Activated naive CD4-positive, alpha-beta T cell treated with anti-CD3 and anti-CD28 coated beads, Interleukin-2, amount 50 U/mL, for 16 hours (primary cell): ENCODE measurements at places on chromosomes 12 and 14.
A peak's percentile ranks its signal among the peaks of the same experiment; 100 is the strongest.

DNA sequence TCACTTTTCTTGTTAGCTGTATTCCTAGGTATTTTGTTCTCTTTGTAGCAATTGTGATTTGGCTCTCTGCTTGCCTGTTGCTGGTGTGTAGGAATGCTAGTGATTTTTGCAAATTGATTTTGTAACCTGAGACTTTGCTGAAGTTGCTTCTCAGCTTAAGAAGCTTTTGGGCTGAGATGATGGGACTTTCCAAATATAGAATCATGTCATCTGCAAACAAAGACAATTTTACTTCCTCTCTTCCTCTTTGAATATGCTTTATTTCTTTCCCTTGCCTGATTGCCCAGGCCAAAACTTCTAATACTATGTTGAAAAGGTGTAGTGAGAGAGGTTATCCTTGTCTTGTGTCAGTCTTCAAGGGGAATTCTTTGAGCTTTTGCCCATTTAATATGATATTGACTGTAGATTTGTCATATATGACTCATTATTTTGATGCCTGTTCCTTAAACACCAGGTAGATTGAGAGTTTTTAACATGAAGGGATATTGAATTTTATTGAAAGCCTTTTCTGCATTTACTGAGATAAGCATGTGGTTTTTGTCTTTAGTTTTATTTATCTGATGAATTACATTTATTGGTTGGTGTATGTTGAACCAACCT, 26.7 kb downstream of the CLECL1 start:
- DNase-seq, result no peak

DNA sequence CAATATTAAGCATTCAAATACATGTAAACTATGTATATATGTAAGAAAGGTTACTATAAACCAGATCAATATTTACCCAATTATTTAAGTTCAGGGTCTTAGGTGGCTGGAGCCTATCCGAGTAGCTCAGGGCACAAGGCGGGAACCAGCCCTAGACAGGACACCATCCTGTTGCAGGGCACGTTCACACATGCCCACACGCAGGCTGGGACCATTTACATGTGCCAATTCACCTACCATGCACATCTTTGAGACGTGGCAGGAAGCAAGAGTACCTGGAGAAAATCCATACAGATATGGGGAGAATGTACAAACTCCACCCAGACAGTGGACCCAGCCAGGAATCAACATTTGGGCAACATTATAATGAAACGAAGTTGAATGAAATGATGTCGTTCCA, 263.0 kb upstream of the E2F7 start:
- DNase-seq, result no peak

DNA sequence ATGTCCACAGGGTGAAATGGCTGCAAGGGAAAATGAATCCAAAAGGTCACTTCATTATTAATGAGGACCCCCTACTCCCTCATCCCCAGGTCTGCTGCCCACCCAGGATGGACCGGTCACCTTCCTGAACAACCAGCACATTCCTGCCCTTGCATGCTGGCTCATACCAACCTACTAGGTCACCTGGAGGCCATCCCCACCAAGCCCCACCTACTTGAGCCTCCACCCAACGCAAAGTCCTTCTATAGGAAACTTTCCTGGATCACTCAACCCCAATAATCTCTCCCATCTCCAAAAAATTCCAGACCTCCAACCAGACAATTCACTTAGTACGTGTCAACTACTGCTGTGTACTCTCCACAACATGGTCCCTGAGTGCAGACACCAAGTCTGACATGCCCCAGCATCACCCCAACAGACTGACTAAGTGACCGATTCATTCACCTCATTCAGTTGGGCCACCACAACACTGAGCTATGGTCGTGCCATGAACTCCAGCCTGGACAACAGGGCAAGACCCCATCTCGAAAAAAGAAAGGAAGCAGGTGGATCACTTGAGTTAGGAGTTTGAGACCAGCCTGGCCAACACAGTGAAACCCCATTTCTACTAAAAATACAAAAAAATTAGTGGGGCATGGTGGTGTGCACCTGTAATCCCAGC, 18.1 kb downstream of the CLMN start:
- DNase-seq, result no peak

GRCh38 chr12:32270818-32271710, 128.3 kb upstream of the FGD4 start:
- no peak for DNase-seq

DNA sequence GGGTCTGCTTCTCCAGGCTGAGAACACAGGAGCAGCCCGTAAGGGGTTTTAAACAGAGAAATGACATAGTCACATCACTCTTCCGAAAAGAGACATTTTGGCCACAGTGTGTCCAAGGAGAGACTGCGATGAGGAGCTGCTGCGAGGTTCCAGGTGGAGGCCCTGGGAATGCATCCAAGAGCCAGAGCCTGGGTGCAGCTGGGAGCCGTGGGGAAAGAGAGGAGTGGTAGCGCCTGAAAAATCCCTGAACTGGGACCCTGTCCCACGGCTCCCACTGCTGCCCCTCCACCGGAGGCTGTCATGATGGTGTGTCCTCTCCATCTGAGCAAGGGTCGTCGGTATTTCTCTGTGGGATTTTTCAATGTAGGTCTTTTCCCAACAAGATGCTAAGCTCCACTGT, 146.9 kb downstream of the BCL11B start:
- no peak for DNase-seq

DNA sequence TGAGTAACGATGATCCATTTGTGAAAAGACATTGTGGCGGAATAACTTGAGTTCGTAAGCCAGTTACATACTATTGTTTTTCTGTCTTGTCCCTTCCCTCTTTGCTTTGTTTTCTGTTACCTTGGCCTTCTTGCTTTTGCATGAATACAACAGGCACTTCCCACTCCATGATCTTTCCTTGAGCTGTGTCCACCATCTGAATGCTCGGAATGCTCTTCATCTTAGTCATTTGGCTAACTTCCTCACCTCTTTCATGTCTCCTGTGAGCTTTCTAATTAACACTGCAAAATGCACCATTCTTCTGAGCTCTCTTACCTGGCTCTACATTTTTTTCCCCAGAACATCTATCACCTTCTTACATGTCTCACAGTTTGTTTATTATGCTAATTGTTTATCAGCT, 10.0 kb downstream of the KNTC1 start:
- DNase-seq, result no peak

- DNase-seq, result peak; percentile 26
These were observed 4.2 kb upstream of the AMN1 start for GRCh38 chr12:31732926-31733548.

- no peak for DNase-seq
These were observed 47.3 kb upstream of the GTF2A1 start for GRCh38 chr14:81268016-81268416.

DNA sequence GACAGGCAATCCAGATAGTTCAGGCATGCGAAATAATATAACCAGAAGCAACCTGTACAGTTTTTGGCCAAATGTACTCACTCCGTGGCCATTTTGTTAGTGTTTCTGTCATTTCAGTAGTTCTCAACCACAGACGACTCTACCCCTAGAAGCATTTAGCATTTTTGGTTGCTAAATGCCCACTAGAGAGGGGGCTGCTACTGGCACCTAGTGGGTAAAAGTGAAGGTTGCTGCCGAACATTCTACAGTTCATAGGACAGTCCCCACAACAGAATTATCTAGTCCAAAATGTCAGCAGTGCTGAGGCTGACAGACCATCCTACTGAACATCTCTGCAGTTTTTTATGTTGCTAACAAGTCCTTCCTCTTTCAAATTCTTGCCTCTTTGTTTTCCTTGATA, 107.4 kb downstream of the TSHR start:
- no peak for DNase-seq

DNA sequence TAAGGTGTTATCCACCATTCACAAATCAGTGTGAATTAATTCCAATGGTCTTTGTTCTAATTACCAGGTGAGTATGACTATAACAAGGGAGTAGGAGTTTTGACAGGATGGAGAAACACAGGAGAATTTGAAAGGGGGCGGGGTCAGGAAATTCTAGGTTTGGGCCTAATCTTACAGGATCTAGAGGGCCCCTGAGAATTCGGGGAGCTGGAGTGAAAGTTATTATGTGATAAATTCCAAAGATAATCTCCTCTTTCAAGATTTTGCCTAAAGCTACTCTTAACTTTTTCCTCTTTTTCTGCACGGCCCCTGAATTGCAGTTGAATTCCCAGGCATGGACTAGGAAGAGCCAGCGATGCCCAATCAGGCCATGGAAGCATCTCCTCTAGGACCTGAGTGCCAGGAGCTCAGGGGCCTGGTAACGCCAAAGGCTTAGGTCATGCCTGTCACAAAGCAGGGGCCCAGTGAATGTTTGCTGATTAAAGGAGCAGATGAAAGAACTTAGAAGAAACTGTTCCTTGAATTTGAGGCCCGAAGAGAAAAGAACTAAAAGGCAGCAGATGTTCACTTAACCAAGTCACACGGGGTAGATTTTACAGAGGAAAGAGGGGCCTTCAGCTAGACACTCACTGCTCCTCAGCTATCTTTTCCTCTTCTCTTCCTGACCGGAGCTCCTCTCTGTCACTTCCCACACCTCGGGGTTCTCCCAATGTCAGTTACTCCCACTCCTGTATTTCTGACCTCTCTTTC, 195.5 kb downstream of the PPM1H start:
- no peak for DNase-seq

GRCh38 chr14:62443796-62444195, 601.5 kb downstream of the KCNH5 start:
- no peak for DNase-seq

GRCh38 chr14:85617791-85618190, 87.8 kb downstream of the FLRT2 start:
- no peak for DNase-seq

GRCh38 chr12:106583242-106584103, 669 bp downstream of the RFX4 start:
- DNase-seq, result no peak

- DNase-seq, result no peak
These were observed 115.0 kb upstream of the SRRM4 start for GRCh38 chr12:118866346-118866745.

DNA sequence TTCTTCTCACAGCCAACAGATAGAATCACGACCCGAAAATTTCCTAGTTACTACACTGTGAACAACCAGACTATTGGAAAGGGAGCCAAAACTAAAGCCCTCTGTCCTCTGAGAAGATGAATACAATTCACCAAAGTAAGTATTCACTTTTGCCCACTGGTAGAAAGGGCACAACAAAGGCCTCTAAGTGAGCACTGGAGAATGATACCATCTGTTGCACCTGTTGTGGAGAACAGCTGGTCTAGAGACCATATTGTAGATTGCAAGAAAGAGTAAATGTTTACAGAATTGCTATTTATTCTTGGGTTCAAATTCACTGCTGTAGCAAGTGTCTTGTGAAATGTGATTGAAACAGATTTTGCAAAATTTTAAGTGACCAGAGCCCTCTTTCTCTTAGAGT, 46.9 kb upstream of the ANO6 start:
- DNase-seq, result no peak

GRCh38 chr14:49892301-49892635, 614 bp upstream of the ARF6 start:
- DNase-seq, result peak; percentile 54

DNA sequence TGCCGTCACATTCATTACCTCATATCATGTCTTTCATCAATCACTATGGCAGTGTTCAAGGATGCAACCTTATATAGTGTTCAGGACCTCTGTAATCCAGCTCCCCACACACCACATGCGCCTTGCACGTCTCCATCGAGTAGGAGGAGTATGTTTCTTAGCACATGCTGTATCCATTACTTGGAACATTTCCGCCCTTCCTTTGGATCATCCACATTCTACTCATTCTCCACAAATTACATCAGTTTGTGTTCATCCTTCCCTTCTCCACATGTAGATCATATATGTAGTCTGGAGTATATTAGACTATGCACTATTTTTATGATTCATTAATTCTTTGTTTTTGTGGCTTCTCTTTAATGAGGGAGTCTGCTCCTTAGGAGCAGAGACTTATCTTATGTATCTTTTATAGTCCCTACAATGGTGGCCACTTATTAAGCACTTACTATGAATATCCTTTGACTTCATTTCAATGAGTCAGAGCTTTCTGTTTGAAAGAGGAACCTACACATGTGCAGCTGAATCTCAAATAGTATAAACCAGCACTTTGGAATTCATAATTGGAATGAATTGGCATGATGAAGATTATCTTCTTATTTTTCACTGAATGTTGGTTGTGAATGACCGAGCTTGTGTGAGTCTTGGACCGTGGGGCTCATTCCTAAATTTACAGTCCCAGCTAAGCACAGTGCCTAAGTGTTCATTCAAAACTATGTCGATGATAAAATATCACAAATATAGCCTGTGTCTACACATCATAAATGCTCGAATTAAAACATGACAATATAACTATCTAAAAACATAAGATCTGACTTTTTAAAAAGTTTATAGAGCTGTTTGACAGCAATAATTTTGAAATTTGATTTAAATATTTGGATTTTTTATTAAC, 30.2 kb upstream of the NPAS3 start:
- DNase-seq, result no peak

DNA sequence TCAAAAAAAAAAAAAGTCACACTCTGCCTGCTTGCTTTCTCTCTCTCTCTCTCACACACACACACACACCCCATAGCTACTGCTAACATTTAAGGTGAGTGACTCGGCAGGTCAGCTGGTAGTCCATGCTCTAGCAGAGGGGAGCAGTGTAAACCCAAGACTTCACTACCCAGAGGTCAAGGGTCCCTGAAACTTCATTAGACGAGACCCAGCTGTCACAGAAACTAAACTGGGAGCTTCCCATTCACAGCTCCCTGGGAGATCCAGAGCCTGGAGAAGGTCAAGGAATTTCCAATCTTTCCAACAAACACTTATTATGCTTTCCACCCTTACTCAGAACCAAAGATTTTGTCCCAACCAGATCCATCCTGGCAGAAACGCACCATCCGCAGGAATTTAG, 33.2 kb downstream of the CKAP4 start:
- no peak for DNase-seq

DNA sequence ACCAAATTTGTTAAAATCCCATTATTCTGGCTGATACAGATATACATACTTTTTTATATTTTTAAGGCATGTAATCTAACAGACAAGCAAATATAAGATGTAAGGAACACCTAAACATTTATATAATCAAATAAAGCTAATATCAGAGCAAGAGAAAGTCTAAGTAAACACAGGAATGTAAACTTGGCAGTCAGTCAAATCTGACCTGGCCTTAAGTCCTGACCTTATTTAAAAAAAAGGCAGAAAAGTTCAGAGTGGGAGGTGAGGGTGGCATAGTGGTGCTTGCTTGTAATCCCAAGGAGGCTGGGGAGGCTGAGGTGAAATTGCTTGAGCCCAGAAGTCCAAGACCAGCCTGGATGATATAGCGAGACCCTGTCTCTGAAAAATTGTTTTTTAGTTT, 152.6 kb downstream of the DERA start:
- no peak for DNase-seq

- no peak for DNase-seq
These were observed 14.8 kb downstream of the LDHB start for GRCh38 chr12:21642707-21643389.

DNA sequence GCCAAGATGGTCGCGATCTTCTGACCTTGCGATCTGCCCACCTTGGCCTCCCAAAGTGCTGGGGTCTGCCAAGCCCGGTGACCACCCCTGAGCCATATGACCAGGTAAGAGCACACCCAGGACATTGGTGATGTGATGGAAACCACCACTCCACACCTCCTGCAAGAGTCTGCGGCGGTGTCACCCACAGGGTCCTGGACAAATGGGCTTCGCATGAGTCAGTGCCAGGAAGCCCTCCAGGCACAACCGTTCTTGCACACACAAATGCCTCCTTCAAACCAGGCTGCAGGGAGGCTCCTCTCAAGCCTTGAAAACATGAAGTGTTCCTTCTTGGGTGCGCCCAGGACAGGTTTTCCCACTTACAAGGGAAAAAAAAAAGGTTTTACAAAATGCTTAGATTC, 16.6 kb downstream of the PITPNM2 start:
- no peak for DNase-seq

GRCh38 chr14:88975926-88976325, 151.5 kb downstream of the TTC8 start:
- DNase-seq, result no peak

- no peak for DNase-seq
These were observed 48.0 kb downstream of the TSPAN8 start for GRCh38 chr12:71109834-71110233.
